ENCODE measurements at places on chromosomes 3 and 15.

GRCh38 chr15:31776039-31776438, 254.3 kb upstream of the CHRNA7 start:
- no peak for DNase-seq

GRCh38 chr15:96020133-96020532, 310.4 kb upstream of the NR2F2 start:
- no peak for DNase-seq

- no peak for DNase-seq
Measured at GRCh38 chr3:4768521-4768920, 210.7 kb upstream of the BHLHE40 start.

- no peak for DNase-seq
Measured at GRCh38 chr3:175861916-175862315, 1002.8 kb downstream of the NAALADL2 start.

GRCh38 chr3:138253609-138254008, 66.5 kb downstream of the ARMC8 start:
- DNase-seq = no peak

- no peak for DNase-seq
Measured at GRCh38 chr15:92880796-92881195, 19.3 kb upstream of the CHD2 start.

DNA sequence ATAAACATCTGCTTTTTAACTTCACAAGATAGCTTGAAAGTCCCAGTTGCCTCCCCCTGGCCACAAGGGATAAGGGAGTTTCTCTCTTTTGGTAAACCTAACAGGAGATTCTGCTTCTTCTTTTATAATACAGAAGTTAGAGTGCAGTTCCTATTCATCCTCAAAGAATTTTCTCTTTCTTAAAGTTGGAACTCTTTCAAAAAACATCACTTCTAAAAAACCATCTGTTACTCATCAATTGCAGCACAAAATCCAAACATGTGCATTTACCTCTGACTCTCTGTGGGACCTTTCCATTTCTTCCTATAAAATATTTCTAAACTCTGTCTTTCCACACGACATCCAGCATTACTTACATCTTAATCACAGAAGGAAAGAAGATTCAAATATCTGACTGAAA, 5.1 kb downstream of the DPH6 start:
- DNase-seq = peak; percentile 11

DNA sequence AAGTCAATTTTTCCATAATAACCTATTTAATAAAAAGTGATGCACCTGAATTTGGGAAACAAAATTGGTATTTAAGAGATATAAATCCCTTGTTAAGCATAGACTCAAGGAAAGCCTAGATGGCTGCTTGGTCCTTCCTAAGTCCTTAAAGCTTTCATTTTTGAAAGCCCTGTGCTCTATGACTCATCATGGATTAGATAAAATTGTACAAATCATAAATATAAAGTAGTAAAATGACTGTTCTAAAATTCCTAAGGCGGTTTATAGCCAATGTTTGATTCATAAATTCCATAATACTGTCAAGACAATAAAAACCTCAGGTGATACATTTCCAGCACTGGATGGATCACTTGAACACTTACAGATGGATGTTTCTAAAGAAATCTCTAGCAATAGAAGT, 730.8 kb upstream of the EPHA6 start:
- DNase-seq = no peak

GRCh38 chr3:153043729-153044328, 118.2 kb upstream of the RAP2B start:
- DNase-seq = no peak

- no peak for DNase-seq
Measured at GRCh38 chr3:142647856-142648255, 51.7 kb downstream of the PLS1 start.

GRCh38 chr15:52277575-52277974, 18.0 kb downstream of the MYO5C start:
- no peak for DNase-seq

DNA sequence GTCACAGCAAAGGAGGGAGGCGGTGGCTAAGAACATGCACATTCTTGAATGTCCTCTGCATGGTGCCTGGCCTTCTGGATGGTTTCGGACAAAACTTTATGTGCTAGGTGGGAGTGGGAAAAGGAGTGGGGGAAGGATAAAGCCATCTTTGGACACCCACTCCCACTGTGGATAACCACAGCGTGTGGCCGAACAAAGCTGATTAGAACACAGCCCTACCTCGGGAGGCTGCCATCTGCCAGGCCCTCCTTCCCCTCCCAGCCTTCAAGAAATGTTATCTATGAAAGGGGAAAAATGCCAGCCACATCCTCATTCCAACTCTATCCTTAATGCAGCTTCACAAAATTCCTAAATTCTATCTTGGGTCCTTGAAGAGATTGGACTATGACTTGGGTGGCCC, 18.8 kb downstream of the AMOTL2 start:
- no peak for DNase-seq

- DNase-seq = no peak
Measured at GRCh38 chr15:101172501-101173071, 79.3 kb downstream of the CHSY1 start.

DNA sequence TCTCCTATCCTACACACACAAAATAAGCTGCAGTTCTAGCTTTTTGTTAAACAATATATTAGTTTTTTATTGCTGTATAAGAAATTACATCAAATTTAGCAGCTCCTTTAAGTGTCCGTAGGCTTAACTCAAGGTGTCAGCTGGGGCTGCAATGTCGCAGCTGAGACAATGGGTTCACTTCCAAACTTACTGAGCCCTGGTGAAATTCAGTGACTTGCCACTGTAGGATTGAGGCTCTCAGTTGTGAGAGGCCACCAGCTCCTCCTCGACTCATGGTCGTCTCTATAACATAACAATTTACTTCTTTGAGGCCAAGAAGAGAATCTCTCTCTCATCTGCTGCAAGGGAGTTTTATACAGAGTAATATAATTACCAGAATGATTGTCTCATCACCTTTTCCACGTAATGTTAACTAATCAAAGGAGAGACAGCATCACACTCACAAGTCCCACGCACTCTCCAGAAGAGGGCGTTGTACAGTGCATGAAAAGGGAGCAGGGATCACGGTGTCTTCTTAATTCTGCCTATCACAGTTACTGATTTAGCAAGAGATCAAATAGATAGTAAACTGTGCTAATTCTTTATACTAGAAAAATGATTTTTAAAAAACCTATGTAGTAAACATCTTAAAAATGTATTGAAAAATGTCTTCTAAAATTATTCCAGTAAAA, 735.6 kb upstream of the GBE1 start:
- no peak for DNase-seq

GRCh38 chr3:194588741-194589140, 44.5 kb downstream of the TMEM44 start:
- no peak for DNase-seq

DNA sequence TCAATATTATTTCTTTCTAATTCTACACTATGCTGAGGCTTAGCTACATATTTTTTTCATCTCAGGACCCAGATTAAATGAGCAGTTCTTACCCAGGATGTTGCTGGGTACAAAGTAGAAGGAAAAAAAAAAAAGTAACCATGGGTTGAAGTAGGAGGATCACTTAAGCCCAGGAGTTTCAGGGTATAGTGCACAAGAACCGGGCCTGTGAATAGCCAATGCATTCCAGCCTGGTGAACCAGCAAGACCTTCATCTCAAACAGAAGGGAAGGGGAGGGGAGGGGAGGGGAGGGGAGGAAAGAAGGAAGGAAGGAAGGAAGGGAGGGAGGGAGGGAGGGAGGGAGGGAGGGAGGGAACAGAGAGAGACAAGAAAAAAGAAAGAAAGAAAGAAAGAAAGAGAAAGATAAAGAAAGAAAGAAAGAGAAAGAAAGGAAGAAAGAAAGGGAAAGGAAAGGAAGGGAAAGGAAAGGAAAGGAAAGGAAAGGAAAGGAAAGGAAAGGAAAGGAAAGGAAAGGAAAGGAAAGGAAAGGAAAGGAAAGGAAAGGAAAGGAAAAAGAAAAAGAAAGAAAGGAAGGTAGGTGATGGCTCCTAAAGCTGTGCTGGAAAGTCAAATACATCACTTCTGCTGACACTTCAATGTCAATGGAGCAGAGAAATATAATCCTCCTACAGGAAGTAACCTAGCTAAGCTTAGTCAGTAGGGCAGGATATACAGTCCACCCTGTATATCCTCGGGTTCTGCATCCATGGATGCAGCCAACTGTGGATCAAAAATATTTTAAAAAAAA, 206.8 kb upstream of the TGFBR2 start:
- no peak for DNase-seq

DNA sequence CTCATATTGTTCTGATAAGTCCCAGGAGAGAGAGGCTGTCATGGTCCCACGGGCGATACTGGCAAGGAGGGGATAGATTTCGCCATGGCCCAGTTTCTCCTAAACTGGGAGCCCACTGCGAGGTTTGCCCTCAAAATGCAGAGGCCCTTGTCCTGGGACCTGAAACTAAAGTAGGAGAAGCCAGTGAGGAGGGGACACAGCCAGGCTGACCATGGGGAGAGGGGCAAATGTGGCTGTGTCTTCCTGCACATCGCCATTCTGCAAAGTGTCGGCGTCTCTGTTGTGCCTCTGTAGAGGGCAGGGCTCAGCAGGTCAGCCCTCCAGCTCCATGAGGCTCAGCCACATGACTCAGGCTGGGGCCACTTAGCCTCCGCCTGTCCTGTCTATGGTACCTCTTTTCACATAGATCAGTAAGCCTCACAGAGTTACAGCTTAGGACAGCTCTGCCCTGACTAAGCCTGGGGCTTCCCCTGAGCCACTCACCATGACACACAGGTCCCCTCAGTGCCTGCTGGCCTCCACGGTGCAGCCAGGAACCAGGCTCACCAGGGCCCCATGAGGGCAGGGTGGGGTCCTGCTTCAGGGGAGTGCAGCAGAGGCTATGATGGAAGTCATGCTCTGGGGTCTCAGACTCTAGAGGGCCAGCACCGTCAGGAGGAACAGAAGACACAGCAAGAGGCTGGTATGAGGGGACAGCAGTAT, 28.6 kb upstream of the PLXNA1 start:
- DNase-seq = no peak

GRCh38 chr15:44385344-44385942, 42.0 kb upstream of the CTDSPL2 start:
- DNase-seq = no peak

- no peak for DNase-seq
Measured at GRCh38 chr15:45372041-45372995, 6.0 kb downstream of the GATM start.

DNA sequence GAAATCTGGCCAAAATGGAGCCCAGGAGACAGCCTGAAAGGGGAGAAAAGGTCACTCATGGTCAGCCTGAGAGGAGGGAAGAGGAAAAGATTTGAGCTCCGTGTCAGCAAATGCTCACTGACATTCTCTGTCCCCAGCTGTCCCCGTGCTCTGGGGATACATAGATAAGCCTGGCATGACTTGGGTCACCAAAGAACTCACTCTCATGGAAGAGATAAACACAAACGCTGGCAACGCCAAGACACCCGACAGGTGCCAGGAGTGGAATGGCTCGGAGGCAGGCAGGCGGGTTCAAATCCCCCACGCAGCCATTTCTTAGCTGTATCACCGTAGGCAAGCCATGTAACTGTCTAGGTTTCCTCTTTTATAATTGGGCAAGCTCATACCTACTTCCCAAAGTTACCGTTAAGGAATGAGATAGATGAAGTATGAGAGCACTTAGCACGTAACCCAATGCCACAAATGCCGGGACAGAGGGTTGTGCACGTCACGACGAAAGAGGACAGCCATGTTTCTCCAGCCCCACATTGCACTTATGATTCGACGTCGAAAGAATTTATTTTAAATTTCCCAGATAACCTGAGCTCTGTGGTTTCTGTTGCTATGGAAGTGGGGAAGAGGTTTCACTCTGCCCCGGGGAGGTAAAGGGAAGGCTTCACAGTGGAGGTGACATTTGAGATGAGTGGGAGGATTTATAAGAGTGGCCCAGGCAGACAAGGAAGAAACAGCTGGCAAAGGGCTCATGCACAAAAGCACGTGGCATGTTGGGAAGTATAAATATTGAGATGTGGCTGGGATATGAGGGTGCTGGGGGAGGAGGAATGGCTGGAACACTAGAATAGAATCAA, 41.4 kb upstream of the TSEN2 start:
- no peak for DNase-seq

DNA sequence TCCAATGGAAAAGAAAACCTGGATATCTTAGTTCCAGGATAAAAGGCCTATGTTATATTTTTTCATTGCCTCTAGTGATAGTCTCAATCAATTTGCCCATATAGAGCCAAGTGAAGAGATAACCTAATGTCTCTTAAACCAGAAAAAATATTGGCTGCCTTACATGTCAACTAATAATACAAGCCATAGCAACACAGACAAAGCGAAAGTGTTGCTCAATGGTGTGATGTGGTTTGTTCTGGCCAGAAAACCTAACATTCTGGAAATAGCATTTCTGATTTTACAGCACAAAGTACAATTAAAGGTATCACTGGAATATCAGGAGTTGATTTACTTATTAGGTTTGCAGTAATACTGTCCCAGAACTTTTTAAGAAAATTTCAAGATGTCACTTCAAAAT, 101.5 kb downstream of the ATP8B4 start:
- DNase-seq = no peak

- no peak for DNase-seq
Measured at GRCh38 chr3:175486255-175486654, 627.1 kb downstream of the NAALADL2 start.

GRCh38 chr15:76312540-76313174, 1.4 kb upstream of the ETFA start:
- no peak for DNase-seq

- DNase-seq = peak; percentile 92
Measured at GRCh38 chr3:160754855-160755747, 930 bp upstream of the PPM1L start.

DNA sequence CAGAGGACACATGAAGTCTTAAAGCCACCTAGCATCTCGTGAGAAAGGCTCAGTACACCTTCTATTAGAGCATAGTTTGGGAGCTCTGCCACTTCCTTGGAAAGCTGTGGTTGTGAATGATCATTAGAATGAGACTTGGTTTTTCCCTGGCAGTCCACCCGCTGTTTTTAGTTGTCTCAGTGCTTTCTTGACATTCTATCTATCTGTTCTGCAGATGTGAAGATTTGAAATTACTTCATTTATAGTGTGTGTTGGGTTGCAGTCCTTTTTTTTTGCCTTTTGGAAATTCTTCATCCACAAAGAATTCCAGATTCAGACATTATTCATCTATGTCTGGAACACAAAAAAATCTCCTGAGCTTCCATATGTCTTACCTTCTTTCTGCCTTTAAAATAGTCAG, 23.7 kb downstream of the PPP2R3A start:
- peak; percentile 58 for DNase-seq

DNA sequence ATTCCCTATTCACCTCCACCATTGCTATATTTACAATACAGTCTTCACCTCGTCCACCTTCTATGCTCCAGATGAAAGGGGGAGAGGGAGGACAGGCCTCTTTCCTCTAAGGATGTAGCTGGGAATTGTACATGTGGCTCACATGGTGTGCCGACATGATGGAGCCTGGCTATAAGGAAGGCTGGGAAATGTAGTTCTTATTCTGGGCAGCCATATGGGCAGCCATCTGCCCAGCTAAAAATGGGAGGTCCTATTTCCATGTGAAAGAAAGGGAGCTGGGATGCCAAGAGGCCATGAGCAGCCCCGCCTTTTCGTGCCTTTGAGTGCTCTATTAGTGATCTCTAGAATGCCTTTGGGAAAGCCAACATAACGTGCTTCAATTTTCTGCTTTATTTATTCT, 27.1 kb upstream of the MGLL start:
- DNase-seq = no peak
